ENCODE measurements at places on chromosomes 16 and 17.

GRCh38 chr16:50591800-50592771 is 43.9 kb downstream of the NKD1 start:
- DNase-seq = no peak

DNA sequence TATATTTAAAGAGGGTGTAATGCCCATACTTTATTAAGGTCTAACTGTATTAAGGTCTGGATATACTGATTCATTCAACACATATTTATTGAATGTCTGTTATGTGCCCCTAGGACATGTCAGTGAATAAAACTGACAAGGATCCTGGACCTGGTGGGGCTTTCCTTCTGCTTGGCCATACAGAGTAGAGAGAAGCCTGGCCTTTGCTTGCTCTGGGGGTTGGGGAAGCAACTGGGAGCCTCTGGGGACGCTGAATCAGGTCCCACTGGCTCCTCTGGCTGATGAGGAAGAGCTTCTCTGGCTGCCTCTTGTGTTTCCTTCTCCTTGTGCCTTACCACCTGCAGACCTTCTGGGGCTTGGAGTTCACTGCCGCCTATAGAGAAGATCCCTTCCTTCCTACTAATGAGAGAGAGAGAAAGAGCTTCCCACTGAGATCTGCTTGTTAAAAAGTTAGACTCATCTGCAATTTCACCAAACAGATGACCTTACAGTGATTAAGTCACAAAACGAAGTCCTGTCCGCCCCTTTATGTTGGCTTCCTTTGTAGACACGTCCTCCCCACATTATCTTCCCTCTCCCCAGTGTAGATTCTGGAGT is 49.7 kb downstream of the MSI2 start:
- no peak for DNase-seq

DNA sequence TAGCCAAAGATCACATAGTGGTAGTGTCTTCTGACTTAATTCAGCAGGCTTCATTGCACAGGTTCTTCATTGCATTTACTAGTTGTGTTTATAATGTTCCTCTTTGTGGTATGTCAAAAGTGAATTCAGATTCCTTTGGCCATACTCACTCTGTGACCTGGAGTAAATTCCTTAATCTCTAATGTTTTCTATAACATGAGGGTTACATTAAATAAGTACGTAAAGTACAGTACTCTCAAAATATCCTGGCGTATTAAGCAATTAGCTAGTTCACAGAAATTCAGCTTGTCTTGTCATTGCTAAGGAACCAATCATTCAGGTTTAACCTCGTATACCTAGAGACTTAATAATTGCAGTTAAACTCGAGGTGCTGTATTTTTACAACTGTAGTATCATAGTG is 4.2 kb downstream of the RPS6KB1 start:
- no peak for DNase-seq

GRCh38 chr17:2194889-2195335 is 108.7 kb downstream of the SMG6 start:
- DNase-seq = no peak

GRCh38 chr16:19424478-19424877 is 6.8 kb downstream of the TMC5 start:
- no peak for DNase-seq

- DNase-seq = no peak
Observed at GRCh38 chr16:79805621-79806020, 205.1 kb upstream of the MAF start.

DNA sequence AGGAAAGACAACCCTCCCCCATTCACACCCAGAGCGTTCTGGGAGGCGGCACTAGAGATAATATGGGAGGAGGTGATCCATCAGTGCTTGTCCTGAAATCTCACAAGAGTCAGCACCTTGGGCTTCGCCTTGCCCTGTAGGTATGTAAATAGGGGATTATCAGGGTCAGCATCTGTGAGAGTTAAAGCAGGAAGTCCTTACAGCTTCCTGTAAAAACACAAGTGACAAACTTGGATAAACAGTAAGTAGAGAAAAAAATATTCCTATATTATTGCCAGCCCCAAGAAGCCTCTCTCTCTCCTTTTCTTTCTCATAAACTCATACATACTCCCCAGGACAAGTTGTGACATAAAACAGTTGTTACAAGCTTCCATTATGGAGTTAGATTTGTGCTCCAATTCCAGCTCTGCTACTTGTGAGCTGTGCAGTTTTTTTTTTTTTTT is 187.7 kb downstream of the MAF start:
- DNase-seq = no peak

GRCh38 chr17:80254396-80255251 is 6.0 kb upstream of the RNF213 start:
- DNase-seq = peak; percentile 68

DNA sequence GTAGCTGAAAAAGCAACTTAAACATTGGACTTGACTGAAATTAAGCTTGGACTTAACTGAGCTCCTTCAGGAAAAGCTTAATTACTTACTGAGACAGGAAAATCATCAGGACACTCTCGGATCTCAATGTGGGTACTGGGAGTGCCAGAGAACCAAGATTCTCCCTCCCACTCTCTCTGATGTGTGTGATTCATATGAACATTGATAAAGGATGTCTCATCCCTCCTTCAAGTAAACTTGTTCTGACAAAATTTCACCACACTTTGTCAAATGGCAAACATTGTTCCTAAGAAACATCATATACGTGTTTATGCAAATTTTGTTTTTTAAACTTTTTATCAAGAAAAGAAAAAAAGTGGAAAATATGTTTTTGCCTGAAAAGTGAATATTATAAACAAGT is 4.1 kb upstream of the SLFN5 start:
- DNase-seq = no peak

DNA sequence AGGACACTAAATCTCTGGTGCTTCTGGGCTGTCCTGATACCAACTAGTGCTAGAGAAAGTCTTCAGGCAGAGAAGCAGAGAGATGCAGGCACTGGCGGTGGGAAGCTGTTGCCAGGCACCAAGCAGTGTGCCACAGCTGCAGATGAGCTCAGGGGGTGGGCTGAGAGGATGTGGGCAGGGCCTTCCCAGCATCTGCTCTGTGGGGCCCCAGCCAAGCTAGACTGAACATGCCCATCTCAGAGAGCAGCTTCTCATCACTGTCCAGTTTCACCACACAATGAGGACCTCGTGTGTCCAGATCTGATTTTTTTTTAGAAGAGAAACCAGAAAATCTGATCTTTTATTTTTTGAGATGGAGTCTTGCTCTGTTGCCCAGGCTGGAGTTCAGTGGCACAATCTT is 17.1 kb downstream of the PSKH1 start:
- no peak for DNase-seq

DNA sequence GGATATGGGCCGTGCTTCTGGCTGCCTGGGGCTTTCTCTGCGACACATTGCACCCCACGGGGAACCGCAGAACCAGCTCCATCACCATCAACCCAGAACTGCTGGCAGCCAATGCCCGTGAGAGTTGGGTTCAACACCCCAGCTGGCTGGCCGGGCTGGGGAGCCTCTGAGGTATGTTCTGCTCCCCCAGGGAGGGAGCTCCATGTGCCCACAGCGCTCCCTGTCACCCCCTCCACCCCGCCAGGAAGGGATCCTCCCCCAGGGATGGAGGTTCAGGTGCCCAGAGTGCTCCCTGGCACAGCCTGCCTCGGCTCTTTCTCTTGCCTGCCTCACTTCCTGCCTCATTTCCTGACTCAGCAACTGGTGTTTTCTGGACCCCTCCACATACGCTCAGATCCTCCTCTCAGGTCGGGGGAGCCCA is 24.2 kb upstream of the MPRIP start:
- no peak for DNase-seq

- no peak for DNase-seq
Observed at GRCh38 chr17:43601280-43602039, 55.3 kb upstream of the ETV4 start.

GRCh38 chr17:3658784-3659449 is 9.5 kb downstream of the TAX1BP3 start:
- DNase-seq = no peak

- DNase-seq = no peak
Observed at GRCh38 chr16:19479302-19479721, 42.6 kb downstream of the GDE1 start.

GRCh38 chr16:12420661-12421209 is 383.0 kb downstream of the CPPED1 start:
- DNase-seq = no peak

DNA sequence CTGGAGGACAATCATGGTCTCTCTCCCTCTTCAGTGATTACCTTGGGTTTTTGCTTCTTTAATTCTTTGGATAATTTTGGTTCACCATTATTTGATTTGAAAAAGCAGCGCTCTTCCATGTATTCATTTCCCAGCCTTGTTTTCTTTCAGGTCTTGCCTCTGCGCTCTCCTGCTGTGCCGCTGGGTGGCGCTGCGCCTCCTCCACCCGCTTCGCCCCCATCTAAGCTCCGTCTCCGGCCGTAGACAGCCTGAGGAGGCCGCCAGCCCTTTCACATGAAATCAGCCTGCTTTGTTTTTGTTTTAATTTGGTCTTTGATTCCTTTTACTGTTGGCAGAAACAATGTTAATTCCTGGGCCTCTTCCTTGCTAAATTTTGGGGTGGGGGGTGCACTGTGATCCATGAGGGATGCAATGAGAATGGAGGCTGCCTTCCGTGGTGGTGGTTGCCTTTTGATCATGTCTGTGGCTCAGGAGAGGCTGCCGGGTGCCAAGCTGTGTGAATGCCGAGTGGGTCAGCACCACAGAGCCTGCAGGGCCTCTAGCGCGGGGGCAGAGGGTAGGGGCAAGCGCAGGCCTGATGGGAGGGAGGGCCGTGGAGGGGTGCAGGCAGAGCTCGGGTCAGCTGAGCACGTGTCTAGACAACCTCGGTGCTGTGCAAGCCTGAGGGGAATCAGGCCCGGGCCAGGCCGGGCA is 64.1 kb downstream of the PLD6 start:
- peak; percentile 32 for DNase-seq

- DNase-seq = peak; percentile 74
Observed at GRCh38 chr16:46853713-46854443, 22.9 kb upstream of the C16orf87 start.

DNA sequence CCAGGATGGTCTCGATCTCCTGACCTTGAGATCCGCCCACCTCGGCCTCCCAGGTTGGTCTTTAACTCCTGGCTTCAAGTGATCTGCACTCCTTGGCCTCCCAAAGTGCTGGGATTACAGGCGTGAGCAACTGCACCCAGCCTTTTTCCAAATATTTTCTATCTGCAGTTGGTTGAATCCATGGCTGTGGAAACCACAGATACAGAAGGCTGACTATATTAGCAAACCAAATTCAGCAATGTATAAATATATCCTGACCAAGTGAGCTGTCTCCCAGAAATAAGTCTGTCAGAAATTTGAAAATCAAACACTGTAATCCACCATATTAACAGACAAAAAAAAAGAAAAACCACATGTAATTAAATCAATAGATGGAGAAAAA is 9.6 kb downstream of the CFDP1 start:
- no peak for DNase-seq

GRCh38 chr17:62093188-62094155 is 28.4 kb upstream of the MED13 start:
- no peak for DNase-seq

- peak; percentile 42 for DNase-seq
Observed at GRCh38 chr16:12317121-12317810, 340.7 kb downstream of the SNX29 start.

DNA sequence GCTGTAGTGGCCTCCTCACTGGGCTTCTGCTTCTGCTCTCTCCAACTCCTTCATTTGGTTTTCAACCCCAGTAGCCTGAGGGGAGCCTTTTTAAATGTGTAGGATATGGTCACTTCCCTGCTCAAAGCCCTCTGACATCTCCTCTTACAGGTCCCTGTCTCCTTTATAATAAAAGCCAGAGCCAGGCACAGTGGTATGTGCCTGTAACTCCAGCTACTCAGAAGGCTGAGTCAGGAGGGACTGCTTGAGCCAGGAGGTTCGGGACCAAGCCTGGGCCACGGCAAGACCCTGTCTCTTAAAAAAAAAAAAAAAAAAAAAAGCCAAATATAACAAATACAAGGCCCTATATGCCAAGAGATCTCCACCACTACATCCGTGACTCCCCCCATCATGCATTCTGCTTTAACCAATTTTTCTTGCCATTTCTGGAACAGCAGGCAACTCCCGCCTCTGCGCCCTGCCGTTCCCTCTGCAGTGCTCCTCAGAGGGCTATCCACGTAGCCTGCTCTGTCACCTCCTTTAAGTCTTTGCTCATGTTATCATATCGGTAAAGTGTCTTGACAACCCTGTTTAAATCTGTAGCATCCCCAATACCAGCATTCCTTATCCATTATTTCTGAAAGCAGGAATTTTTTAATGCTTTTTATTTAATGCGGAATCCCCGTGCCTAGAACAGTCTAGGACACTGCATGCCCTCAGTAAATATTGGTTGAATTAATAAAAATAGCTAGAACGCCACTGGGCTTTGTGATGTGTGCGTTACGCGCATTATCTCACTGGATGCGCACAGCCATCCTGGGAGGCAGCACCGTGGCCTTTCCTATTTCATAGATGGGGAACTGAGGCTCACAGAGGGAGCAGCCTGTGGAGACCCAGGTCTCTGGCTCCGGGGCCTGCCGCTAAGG is 9.5 kb downstream of the ZNF771 start:
- no peak for DNase-seq

DNA sequence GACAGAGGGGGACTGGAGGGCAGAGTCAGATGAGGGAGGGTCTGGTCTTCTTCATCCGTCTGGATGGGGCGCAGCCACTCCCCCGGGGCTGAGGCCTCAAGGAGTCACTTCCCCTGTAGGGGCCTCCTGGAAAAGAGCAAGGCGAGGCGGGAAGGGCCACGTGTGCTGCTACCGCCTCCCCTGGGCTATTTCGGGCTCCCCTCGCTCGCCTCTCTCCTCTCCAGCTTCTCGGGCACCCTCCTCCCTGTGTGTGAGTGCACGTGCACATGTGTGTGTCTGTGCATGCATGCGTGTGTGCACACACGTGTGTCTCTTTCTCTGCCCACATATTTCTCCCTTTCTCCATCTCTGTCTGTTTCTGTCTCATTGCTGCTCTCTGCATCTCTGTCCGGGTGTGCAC is 10.1 kb downstream of the GSG1L start:
- no peak for DNase-seq

GRCh38 chr16:19153876-19154275 is 14.2 kb upstream of the SYT17 start:
- DNase-seq = no peak

DNA sequence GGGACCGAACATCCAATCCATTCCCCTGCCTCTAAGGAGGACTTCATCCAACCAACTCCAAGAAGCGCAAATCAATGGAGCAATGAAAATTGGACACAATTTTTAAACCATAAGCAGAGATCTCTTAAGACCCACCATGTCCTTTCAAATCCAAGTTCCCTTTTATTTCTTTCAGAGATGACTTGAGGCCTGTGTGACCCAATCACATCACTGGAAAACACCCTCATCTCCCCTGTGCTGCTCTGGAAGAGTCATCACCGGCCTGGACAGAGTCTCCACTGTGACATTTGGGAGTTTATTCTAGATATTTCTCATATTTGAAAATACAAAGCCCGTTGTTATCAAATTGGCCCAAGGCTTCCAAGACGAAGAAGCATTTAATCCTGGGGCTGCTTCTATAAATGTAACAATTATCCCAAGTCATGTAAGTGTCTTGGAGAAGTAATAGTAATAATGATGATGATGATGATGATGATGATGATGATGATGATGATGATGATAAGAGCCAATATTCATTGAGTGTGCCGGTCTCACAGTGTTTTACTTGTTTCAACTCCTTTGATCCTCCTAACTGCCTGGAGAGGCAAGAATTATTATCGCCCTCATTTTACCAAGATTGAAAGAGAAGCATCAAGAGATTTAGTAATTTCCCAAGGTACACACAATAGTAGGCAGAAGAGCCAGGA is 72.1 kb downstream of the COPRS start:
- no peak for DNase-seq
